HS-27A (cell line): ENCODE measurements at places on chromosomes 6 and 20.

- no peak for DNase-seq
Measured at GRCh38 chr6:165605901-165606739, 56.9 kb downstream of the PDE10A start.

DNA sequence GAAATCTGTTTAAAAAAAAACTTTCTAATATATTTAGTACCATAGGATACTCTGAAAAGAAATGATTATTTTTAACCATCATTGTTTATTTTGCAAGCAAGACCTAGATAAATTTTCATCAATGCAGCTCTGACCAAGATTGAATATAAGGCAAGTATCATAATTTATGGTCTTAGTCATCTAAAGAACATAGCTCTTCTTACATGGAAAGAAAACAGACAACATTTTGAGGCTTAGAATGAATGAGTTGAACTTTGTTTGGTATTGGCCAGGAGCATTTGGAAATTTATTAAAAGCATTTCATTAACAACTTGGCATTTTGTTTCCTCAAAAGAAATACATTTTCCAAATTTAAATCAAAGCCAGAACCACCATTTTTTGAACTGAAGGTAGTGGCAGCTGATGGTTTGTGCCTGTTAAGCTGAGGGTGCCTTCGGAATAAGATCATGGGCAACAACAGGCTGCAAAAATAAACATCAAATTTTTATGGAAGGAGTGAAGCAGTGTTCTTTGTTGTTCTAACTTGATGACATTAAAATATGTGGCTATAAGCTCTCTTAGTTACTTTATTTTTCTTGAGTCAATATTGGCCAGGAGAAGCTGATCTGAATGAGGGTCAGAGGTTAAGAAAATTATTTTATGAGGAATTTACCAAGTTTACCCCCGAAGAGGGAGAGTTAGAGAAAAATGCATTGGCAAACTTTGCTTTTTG is 6.7 kb upstream of the ATXN1 start:
- DNase-seq = no peak

DNA sequence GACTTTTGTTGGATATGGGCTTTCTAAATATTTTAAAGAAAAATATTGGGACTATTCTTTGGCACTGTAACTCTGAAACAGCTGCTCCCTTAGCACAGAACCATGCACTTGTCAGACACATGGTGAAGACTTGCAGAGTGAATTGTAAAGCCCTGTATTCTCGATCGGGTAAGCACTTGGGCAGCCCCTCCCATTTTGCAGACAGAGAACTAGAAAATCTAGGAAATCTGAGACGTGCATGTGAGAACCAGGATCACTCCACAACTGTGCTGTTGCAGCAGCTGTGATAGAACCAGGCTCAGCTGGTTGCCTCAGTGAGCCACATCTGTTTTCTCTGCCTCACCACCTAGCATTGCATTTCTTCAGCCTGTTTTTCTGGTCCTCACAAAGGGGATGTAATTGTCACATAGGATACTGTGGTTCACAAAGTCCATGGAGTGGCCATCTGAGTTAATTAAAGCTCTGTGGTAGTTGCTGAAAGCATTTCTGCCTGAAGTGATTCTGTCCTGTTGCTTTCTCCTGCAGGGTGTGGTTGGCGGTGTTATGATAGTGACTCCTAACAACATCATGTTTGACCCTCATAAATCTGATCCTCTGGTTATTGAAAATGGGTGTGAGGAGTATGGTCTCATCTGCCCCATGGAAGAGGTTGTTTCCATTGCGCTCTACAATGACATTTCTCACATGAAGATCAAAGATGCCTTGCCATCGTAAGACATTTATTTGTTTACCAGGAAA is 71.8 kb upstream of the HINT3 start:
- no peak for DNase-seq

GRCh38 chr6:40848038-40848437 is 191.0 kb downstream of the UNC5CL start:
- no peak for DNase-seq

DNA sequence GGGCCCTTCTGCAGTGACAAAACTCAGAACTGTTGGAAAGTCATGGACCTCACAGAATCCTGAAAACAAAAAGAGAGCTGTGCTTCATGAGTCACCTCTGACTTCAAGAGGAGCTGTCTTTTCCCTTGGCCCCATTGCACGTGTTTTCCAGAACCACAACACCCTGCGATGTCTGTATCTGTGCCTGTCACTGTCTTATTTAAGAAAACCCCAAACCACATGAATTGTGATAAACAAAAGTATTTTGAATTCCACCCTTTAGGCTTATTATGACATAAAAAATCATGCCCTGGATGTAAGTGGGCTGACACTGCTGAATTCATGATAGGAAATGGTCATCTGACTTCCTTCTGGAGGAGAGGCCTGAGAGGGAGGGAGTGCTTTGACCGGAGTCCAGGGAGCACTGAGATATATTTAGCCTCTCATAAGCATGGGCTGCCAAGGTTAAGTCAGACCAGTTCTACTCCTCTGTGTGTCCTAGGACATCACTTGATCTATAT is 96.4 kb upstream of the DUSP22 start:
- DNase-seq = no peak

- no peak for DNase-seq
Measured at GRCh38 chr20:7113577-7114466, 346.3 kb downstream of the BMP2 start.

- DNase-seq = no peak
Measured at GRCh38 chr6:98633886-98634285, 200.5 kb upstream of the POU3F2 start.
